Activated CD4-positive, CD25-positive, alpha-beta regulatory T cell treated with anti-CD3 and anti-CD28 coated beads, Interleukin-2, amount 50 U/mL, for 16 hours (primary cell): ENCODE measurements at places on chromosomes 11 and 22.

GRCh38 chr11:32861850-32862577 lies 30.6 kb upstream of the QSER1 start:
- DNase-seq = no peak

DNA sequence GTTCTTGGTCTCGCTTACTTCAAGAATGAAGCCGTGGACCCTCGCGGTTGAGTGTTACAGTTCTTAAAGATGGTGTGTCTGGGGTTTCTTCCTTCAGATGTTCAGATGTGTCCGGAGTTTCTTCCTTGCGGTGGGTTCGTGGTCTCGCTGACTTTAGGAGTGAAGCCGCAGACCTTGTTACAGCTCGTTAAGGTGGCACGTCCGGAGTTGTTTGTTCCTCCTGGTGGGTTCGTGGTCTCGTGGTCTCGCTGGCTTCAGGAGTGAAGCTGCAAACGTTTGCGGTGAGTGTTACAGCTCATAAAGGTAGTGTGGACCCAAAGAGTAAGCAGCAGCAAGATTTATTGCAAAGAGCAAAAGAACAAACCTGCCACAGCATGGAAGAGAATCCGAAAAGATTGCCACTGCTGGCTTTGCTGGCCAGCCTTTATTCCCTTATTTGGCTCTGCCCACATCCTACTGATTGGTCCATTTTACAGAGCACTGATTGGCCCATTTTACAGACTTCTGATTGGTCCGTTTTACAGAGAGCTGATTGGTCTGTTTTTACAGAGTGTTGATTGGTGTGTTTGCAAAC lies 27.1 kb upstream of the NXPE2 start:
- DNase-seq = no peak

- no peak for DNase-seq
Measured at GRCh38 chr22:17064498-17065100, 20.2 kb upstream of the IL17RA start.

DNA sequence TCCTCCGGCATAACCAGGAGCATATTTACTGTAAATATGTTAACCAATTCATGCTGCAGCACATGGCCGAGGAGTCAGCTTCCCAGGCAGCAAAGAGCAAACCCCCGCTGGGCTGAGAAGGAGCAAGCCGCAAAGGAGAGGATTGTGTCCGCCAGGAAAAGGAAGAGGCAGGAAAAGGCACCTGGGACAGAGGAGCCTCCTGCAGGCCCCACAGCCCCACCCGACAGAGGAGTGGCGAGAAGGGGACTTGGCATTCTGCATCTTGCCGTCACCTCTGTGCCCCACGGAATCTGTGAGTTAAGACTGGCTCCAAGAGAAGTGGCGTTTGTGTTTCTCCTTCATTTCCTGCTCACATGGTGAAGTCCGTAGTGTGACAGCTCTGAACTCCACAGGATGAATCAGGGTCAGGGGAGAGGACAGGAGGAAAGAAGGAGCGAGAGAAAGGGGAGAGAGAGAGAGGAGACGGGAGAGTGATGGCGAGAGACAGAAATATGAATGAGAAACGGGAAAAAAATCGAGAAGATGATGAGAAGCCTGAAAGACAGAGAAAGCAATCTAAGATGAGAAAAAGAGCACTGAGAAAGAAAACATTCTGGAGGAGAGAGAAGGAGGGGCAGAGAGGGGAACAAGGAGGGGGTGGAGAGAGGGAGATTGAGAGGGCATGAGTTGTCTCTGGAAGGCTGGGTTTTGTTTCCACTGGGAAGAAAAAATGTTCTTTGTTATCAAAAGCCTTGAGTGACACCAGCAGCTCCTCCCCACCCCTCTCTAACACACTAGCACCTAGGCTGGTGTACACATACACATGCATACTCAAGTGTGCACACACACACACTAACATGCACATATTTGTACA lies 489.6 kb downstream of the MN1 start:
- no peak for DNase-seq

DNA sequence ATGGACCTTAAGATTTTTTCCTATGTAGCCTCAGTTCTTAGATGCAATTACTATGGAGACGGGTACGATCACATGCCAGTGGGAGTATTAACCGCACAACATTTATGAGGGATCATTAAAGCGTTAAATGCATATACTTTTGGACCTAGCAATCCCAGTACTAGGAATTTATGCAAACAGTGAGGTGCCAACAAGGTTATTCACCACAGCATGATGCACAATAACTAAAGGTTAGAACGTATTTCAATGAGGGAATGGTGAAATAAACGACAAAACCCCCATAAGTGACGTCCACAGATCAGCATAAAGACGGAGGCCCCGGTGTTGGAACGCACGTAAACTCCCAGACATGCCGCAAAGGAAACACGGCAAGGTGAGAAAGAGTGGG lies 539 bp downstream of the SIRT3 start:
- peak; percentile 47 for DNase-seq

DNA sequence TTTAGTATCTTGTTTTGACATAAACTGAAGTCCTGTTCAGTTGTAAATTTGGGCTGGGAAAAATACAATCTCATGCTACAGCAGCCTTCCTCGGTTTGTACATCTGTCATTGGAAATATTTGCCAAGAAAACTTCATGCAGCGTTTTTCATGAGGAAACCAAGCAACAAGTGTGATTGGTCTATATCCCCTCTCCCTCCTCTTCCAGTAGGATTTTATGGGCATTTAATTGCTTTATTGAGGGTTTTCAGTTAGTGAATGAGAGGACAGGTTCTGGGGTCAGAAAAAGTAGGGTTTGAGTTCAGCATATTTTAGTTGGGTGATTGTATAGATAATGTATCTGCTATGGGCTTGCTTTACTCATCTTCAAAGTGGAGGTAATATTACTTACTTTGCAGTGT lies 90.1 kb upstream of the RAG2 start:
- no peak for DNase-seq

- DNase-seq = no peak
Measured at GRCh38 chr22:45784357-45785277, 113.0 kb downstream of the ATXN10 start.

GRCh38 chr22:26471522-26471921 lies 12.1 kb downstream of the HPS4 start:
- DNase-seq = no peak

DNA sequence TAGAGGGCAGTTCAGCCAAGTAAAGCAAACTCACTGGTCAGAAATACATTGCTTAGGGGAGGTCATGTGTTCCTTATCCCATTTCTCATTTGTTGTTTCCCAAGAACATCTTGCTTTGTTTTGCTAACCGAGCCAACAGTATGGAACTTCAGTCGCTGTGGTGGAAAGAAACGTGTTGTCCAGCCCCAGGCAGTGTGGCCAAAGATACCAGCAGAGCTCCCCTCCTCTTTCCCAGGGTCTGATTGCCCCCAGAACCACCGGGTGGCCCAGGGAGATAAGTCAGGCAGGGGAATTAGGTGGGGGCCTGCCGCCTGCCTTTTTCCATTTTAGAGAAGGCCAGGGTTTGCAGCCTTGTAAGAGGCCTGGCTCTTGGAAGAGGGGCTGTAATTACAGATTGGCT lies 98.7 kb upstream of the CRYBB3 start:
- DNase-seq = no peak

GRCh38 chr11:15493921-15494620 lies 379.3 kb downstream of the INSC start:
- DNase-seq = no peak

- no peak for DNase-seq
Measured at GRCh38 chr22:31814942-31815341, 61.1 kb downstream of the DEPDC5 start.

GRCh38 chr11:45076761-45077160 lies 69.7 kb upstream of the PRDM11 start:
- DNase-seq = no peak

- DNase-seq = no peak
Measured at GRCh38 chr22:39230261-39231196, 14.3 kb downstream of the PDGFB start.

DNA sequence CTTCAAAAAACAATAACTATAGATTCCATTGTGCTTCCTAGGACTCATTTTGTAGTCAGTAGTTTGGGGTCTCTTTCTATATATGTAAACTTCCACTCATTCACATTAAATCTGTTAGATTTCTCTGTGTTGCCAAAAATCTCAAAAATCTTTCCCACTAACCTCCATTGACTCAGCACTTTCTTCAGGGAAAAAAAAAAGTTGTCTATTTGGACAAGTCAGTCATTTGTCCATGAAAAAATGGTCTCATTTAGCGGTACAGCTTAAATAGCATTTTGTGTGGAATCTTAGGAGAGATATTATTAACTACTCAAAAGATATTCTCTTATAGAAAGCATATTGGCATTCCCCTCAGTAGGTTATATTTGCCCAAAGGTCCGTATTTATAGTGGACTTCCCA lies 81.9 kb downstream of the PPP2R1B start:
- DNase-seq = no peak

DNA sequence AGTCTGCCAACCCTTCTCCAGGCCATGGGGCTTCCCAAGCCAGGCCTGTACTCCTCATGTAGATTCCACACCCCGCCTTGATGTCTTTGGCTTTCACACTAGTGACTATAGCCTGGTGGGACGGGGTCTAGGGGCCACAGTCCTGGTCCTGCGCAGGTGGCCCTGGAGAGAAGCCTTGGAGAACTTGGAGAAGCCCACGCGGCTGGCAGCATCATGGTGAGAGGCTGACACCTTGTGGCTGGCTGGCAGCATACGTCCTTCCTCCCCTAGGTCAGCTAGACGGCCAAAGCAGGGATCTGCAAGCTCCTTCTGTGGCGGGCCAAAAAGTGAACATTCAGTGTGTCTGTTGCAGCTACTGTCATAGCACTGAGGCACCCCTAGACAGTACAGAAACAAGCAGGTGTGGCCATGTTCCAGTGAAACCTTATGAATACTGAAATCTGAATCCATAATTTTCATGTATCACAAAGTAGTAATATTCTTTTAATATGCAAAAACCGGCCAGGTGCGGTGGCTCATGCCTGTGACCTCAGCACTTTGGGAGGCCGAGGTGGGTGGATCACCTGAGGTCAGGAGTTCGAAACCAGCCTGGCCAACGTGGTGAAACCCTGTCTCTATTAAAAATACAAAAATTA lies 42.0 kb downstream of the FAM83F start:
- DNase-seq = no peak

GRCh38 chr11:15074206-15075161 lies 1.1 kb downstream of the CALCB start:
- DNase-seq = peak; percentile 65

DNA sequence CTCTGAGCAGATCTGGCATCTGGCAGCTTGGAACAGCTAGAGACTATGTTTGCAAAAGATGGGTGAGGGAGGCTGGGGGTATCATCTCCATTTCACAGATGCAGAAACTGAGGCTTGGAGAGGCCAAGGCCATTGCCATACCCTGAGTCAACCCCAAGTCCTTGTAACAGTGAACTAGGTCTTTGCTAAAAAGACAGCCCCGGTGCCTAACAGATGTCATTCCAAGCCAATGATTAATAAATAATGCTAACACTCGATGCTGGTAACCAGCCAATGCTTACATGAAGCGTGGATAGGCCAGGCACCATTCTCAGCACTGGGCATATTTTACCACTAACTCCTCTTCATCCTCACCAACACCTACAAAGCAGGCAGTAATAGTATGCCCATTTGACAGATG lies 164.0 kb downstream of the MN1 start:
- DNase-seq = no peak

GRCh38 chr11:59225017-59225416 lies 12.3 kb upstream of the MPEG1 start:
- no peak for DNase-seq

DNA sequence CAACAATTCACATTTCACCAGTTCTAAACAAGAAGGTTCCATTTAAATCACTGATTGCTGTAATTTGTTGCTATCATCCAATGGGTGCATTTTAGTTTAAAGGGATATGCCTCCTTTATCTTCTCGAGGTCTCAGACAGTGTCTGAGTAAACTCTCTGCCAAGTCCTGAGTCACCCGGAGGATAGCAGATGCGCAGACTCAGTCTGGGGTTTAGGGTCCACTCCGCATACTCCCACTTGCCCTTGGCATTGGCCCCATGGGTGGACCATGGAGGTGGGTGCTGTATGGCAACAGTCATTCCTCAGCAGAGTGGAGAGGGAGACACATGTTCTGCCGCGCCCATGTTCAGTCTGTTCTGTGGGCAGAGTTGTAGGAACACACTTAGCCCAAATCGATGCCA lies 65.4 kb upstream of the CRTAM start:
- DNase-seq = no peak

DNA sequence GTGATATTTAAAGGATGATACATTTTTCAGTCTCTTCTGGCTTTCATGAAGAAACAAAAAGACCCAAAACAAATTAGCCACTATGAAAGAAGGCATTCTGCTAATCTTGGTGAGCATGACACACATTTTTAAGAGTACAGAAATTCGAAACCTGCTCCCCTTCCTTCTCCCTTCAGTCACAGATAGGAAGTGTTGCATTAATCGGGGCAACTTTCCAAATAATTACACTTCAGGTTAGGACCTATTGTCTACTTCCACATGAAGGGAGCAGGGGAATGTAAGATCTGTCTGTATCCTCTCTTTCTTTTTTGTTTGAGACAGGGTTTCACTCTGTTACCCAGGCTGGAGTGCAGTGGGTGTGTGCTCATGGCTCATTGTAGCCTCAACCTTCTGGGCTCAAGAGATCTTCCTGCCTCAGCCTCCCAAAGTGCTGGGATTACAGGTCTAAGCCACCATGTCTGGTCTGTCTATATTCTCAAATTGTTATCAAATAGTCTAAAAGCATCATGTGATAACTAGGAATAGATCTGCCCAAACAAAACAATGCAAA lies 45.8 kb downstream of the NCAM1 start:
- no peak for DNase-seq

GRCh38 chr11:134584001-134584561 lies 172.0 kb upstream of the B3GAT1 start:
- DNase-seq = no peak

DNA sequence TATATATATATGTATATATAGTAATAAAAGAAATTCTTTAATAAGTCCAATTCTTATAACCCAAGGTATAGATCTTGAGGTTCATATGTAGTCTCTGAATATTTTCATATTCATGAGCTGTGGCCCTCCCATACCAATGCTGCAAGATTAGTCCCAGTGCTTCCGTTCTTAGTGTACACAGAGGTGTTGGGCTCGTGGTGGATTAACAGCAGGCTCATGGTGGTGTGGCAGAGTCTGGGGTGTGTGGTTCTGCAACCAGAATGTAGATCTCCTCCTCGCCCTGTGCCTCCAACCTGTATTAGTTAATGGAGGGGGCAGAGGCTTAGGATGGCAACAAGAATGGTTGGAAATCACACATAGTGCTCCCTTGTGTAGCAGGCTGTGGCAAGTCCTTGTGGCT lies 16.8 kb downstream of the PRDM10 start:
- no peak for DNase-seq

GRCh38 chr11:76972051-76972450 lies 62.1 kb upstream of the B3GNT6 start:
- no peak for DNase-seq

GRCh38 chr22:24576778-24577177 lies 16.1 kb downstream of the LRRC75B start:
- DNase-seq = no peak

GRCh38 chr22:30115705-30116104 lies 35.4 kb downstream of the HORMAD2 start:
- no peak for DNase-seq

GRCh38 chr11:134471087-134471715 lies 59.2 kb upstream of the B3GAT1 start:
- DNase-seq = no peak

GRCh38 chr11:66478729-66479393 lies 1.4 kb upstream of the DPP3 start:
- no peak for DNase-seq

GRCh38 chr11:73206801-73207200 lies 11.3 kb upstream of the P2RY2 start:
- no peak for DNase-seq

- DNase-seq = no peak
Measured at GRCh38 chr22:46364341-46365165, 29.0 kb downstream of the TRMU start.
